ENCODE measurements at places on chromosomes 2 and 18. TPM values are rescaled to one million over a fixed set of nuclear protein-coding genes. Genes with fewer than 3 reads are reported as not detected.

Gene CLEC4F
- not detected for total RNA-seq

Gene CYTIP
- 304 TPM for total RNA-seq

Gene RAX
- not detected for total RNA-seq

Gene INO80B
- total RNA-seq, result 30.9 TPM

Gene INPP5D
- total RNA-seq, result 38.7 TPM

Gene MYL1
- total RNA-seq, result not detected

Gene CCDC148
- total RNA-seq, result not detected

Gene FRZB
- total RNA-seq, result not detected

Gene CYP1B1
- 21.7 TPM for total RNA-seq

DNA sequence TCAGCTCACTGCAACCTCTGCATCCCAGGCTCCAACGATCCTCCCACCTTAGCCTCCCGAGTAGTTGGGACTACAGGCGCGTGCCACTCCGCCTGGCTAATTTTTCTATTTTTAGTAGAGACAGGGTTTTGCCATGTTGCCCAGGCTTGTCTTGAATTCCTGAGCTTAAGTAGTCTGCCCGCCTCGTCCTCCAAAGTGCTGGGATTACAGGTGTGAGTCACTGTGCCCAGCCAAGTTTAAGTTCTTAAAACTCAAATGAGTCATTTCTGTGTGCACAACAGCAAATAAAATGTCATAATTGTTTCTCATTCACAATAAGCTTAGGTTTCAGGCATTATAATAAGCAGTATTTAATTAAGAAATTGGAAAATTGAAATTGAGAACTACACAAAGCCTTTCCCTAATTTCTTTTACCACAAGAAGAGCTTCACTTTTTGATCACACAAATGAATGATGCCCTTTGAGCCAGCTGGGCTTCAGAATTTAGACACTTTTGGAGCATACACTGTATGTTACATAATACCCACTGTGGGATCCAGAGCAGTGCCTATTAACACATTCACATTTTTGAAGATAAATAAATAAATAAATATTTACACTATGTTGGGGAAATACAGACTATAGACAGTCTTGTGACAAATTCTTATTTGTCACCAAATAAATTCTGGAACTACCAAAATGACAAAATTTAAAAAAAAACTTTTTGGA, 8.6 kb upstream of the ME2 start:
- no peak overlapping the region for H3K4me3 ChIP-seq
- no peak for DNase-seq
- no peaks in the 10 kb centered on the region for H3K4me1 ChIP-seq
- no peak overlapping the region for H3K27ac ChIP-seq
- H3K36me3 ChIP-seq, result no peaks in the 10 kb centered on the region

- H3K4me3 ChIP-seq, result no peak overlapping the region
- H3K4me1 ChIP-seq, result no peaks in the 10 kb centered on the region
- H3K27ac ChIP-seq, result no peak overlapping the region
Measured at GRCh38 chr2:188798159-188798558, 176.0 kb upstream of the COL3A1 start.

DNA sequence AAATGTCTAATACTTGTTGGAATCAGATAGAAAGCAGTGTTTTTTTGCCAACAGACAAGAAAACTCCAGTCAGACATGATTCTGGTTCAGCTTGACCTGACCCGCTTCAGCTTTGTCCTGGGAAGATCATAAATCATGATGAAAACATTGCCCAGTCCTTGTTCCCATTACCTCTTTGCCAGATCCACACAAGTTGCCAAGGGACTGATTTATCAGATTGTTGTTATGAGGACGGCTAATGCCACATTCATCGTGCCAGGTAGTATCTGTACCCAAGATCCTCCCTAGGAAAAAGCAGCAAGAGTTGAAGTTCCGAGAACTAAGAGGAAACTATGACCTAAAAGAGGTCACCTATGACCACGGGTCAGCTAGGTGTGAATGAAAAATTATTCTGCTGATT, 39.0 kb downstream of the SLC40A1 start:
- peaks cover 2% of the 10 kb centered on the region for H3K4me1 ChIP-seq
- peaks cover 4% of the 10 kb centered on the region for H3K27me3 ChIP-seq
- DNase-seq, result no peak
- H3K4me3 ChIP-seq, result no peak overlapping the region

- H3K4me1 ChIP-seq, result no peaks in the 10 kb centered on the region
- no peaks in the 10 kb centered on the region for H3K27me3 ChIP-seq
- no peak for DNase-seq
- no peaks in the 10 kb centered on the region for H3K36me3 ChIP-seq
Measured at GRCh38 chr2:50397992-50398765, 633.8 kb downstream of the NRXN1 start.

DNA sequence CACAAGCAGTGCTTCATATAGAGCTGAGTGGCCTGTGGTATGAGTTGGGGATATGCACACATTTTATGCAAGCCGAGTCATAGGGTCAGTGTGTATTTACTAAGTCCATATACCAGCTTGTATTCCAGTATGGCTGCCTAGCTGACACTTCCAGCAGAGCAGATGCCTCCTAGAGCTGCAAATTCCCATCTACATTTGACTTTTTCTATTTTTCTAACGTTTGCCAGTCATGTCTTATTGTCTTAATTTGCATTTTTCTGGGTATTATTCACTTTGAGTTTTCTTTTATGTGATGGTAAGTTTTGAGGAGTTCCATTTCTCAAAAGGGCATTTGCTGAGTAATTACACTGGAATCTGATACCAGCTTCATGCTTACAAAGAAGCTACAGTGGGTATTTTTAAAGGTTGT, 334.5 kb upstream of the CDH2 start:
- no peaks in the 10 kb centered on the region for H3K36me3 ChIP-seq
- no peak for DNase-seq
- H3K4me1 ChIP-seq, result no peaks in the 10 kb centered on the region
- no peaks in the 10 kb centered on the region for H3K27me3 ChIP-seq
- no peak overlapping the region for H3K4me3 ChIP-seq
- H3K27ac ChIP-seq, result no peak overlapping the region

- H3K27ac ChIP-seq, result no peak overlapping the region
- no peak for DNase-seq
- no peaks in the 10 kb centered on the region for H3K27me3 ChIP-seq
- H3K36me3 ChIP-seq, result no peaks in the 10 kb centered on the region
- no peaks in the 10 kb centered on the region for H3K4me1 ChIP-seq
Measured at GRCh38 chr18:22032392-22032961, 136.9 kb upstream of the GATA6 start.

DNA sequence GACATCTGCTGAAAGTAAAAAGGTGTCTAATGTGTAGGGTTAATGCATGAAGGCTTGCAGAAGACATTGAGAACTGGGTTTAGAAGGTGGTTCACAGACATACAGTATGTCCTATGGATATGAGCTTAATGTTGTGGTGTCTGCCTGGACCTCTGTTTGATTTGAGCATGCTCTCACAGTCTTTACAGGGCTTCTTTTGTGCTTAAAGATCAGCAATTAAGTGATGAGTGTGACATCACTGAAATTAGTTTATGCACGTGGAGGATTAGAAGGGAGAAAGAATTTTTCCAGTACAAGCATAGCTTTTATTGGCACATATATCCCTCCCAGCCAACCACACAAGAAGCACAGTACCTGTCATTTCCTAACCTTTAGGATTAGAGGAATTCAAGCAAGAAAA, 367.5 kb upstream of the RAB12 start:
- H3K27me3 ChIP-seq, result no peaks in the 10 kb centered on the region
- no peak for DNase-seq
- H3K4me3 ChIP-seq, result no peak overlapping the region
- no peaks in the 10 kb centered on the region for H3K4me1 ChIP-seq
- H3K27ac ChIP-seq, result no peak overlapping the region

DNA sequence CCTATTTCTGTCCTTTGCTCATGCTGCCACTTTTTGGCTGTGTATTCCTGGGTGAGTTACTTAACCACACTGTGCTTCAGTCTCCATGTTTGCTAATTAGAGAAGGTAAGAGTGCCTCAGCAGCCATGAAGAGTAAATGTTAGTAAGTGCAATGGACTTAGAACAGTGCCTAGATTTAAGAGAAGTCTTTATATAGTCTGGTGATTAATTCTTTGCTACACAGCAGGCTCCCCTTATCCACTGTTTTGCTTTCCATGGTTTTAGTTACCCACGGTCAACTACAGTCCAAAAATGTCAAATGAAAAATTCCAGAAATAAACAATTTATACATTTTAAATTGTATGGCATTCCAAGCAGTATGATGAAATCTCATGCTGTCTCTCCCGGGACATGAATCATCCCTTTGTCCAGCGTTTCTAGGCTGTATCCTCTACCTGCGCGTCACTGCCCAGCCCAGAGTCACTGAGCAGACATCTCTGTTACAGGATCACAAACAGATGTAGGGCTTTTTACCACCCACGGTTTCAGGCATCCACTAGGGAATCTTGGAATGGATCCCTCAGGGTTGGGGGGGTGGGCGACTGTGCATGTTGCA, 91.0 kb downstream of the CTIF start:
- H3K4me1 ChIP-seq, result no peaks in the 10 kb centered on the region
- H3K27me3 ChIP-seq, result no peaks in the 10 kb centered on the region
- H3K4me3 ChIP-seq, result no peak overlapping the region
- no peaks in the 10 kb centered on the region for H3K36me3 ChIP-seq
- DNase-seq, result no peak

- H3K27me3 ChIP-seq, result peaks cover 5% of the 10 kb centered on the region
- no peak overlapping the region for H3K27ac ChIP-seq
- no peaks in the 10 kb centered on the region for H3K4me1 ChIP-seq
Measured at GRCh38 chr18:9831036-9831722, 54.6 kb upstream of the TXNDC2 start.

DNA sequence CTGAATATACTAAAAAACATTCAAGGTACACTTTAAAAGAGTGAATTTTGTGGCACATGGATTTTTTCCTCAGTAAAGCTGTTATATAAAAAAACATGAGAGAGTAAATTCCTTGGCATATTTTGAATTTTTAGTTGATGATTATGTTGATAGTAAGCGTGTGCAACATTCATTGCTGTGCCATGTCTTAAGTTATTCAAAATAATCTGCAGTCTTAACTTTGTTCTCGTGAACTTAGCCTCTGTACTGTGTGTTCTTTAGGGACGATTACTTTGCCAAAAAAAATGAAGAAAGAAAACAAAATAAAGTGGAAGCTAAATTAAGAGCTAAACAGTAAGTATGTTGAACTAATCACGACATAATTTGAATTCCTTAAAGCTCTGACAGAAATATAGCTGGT, 9.6 kb downstream of the SSB start:
- no peak overlapping the region for H3K27ac ChIP-seq
- no peak overlapping the region for H3K4me3 ChIP-seq
- DNase-seq, result no peak

DNA sequence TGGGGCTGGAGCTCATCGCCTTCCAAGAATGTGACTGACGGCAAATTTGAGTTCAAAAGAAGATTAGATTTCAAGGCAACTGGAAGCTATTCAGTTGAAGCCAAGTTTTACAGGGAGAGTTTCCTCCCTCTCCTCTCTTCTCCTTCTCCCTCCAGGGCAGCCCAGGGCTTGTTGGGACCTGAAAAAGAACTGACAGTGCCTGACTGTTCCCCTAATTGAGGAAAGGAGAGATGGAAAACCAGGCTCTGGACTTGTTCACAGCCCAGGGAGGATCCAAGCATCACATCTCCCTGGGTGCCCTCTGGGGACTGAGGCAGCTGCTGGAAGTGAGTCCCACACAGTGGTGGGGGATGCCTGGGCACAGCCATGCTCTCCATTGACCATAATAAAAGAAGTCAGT, 88.1 kb downstream of the THNSL2 start:
- DNase-seq, result no peak
- H3K27me3 ChIP-seq, result peaks cover 12% of the 10 kb centered on the region
- no peaks in the 10 kb centered on the region for H3K36me3 ChIP-seq
- no peaks in the 10 kb centered on the region for H3K4me1 ChIP-seq
- no peak overlapping the region for H3K4me3 ChIP-seq

- H3K27ac ChIP-seq, result no peak overlapping the region
- H3K4me3 ChIP-seq, result no peak overlapping the region
- DNase-seq, result no peak
- H3K36me3 ChIP-seq, result no peaks in the 10 kb centered on the region
Measured at GRCh38 chr2:227642656-227643055, 23.9 kb upstream of the SCYGR5 start.

GRCh38 chr2:13103778-13104493, 387.2 kb downstream of the TRIB2 start:
- no peaks in the 10 kb centered on the region for H3K36me3 ChIP-seq
- H3K4me1 ChIP-seq, result no peaks in the 10 kb centered on the region
- no peak overlapping the region for H3K4me3 ChIP-seq
- no peak overlapping the region for H3K27ac ChIP-seq

DNA sequence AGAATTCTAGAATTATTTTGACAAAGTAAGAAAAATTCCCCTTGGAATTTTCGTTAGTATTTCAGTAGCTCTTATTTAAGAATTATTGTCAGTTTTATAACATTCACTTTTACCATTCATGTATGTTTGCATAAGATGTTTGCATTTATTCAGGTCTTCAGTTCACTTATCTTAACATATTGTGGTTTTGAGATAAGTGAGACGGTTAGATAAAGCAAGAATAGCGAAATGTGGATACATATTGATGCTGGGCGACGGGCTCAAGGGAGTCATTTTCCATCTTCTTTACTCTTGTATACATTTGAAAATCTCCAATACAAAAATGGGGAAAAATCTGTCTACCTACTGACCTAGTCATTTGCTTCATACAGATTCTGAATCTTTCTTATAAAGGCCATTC, 156.7 kb upstream of the HDAC4 start:
- H3K27me3 ChIP-seq, result peaks cover 14% of the 10 kb centered on the region
- no peak overlapping the region for H3K4me3 ChIP-seq
- H3K27ac ChIP-seq, result no peak overlapping the region

DNA sequence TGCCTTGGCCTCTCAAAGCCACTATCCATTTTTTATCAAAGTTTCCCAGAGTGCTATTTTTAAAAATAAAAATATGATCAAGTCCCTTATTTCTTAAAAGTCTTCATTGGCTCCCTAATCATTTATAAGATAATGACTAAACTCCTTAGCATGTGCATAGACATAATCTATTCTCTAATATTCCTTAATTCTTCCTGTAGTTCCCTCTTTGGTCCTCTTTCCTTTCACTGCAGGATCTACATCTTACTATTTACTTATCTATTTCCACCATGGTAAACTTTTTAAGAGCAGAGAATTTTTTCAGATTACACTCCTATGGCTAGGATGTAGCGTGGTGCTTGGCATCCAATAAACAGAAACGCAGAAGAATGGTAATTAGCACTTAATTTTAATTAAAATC, 19.0 kb downstream of the IDH1 start:
- no peak overlapping the region for H3K27ac ChIP-seq
- H3K4me1 ChIP-seq, result no peaks in the 10 kb centered on the region
- DNase-seq, result no peak

- H3K36me3 ChIP-seq, result no peaks in the 10 kb centered on the region
- no peak overlapping the region for H3K4me3 ChIP-seq
- H3K27me3 ChIP-seq, result peaks cover 7% of the 10 kb centered on the region
- H3K4me1 ChIP-seq, result peaks cover 12% of the 10 kb centered on the region
- H3K27ac ChIP-seq, result no peak overlapping the region
Measured at GRCh38 chr2:11691076-11691660, 21.2 kb upstream of the NTSR2 start.

DNA sequence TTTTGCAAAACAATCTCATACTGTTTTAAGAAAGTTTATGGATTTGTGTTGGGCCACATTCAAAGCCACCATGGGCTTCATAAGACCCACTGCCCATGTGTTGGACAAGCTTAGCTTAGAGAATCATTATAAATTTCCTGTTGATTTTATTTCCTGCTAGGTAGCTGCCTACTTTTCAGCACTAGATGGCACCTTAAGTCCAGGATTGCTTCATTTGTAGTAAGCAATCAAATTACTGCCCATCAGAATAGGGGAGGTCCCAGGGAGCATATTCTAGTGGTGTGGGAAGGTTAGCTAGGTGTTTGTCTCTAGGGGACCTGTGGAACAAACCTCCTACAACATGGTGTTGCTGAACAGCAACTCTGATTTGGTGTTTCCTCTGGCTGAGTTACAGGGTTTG, 11.0 kb upstream of the DCDC2C start:
- H3K4me3 ChIP-seq, result no peak overlapping the region
- no peak overlapping the region for H3K27ac ChIP-seq
- peaks cover 18% of the 10 kb centered on the region for H3K27me3 ChIP-seq
- H3K36me3 ChIP-seq, result no peaks in the 10 kb centered on the region
- no peak for DNase-seq
- no peaks in the 10 kb centered on the region for H3K4me1 ChIP-seq

Measured in activated naive CD8-positive, alpha-beta T cell treated with anti-CD3 and anti-CD28 coated beads for 36 hours (primary cell).